ENCODE measurements at places on chromosomes 12 and 14. TPM values are rescaled to one million over a fixed set of nuclear protein-coding genes. Genes with fewer than 3 reads are reported as not detected.

Gene SMARCC2
- 118 TPM for total RNA-seq

Gene PZP
- not detected for total RNA-seq

Gene DNAI7
- total RNA-seq = not detected

Gene ENDOU
- total RNA-seq = not detected

Gene GABARAPL1
- 26.6 TPM for total RNA-seq

Gene CFAP54
- 0.88 TPM for total RNA-seq

Gene PLEKHG7
- not detected for total RNA-seq

Gene P2RX2
- total RNA-seq = not detected

Gene CABP1
- 0.13 TPM for total RNA-seq

Gene ESRRB
- total RNA-seq = not detected

Gene CCDC196
- total RNA-seq = not detected

Gene SLC5A8
- total RNA-seq = not detected

Gene ORAI1
- 61.9 TPM for total RNA-seq

Gene ADAM20
- 0.31 TPM for total RNA-seq

Gene TC2N
- total RNA-seq = 45.2 TPM

Gene ASB2
- total RNA-seq = 93.5 TPM

Gene GDF3
- total RNA-seq = not detected

Gene HOXC9
- total RNA-seq = not detected

Gene TSHR
- not detected for total RNA-seq

Gene RAD51B
- total RNA-seq = 22.9 TPM

Gene KRT4
- not detected for total RNA-seq

Gene CEP128
- 15.4 TPM for total RNA-seq

Gene MYF6
- total RNA-seq = not detected

Gene MUCL1
- total RNA-seq = not detected

Gene SYNDIG1L
- not detected for total RNA-seq

Gene RIMKLB
- 6.1 TPM for total RNA-seq

Gene GLIPR1L1
- not detected for total RNA-seq

Gene BIN2
- total RNA-seq = 57.3 TPM

Gene DLK1
- total RNA-seq = not detected

Gene INSM2
- 0.07 TPM for total RNA-seq

Gene CLMN
- 0.29 TPM for total RNA-seq

Gene FAM181A
- total RNA-seq = not detected

Gene RDH16
- total RNA-seq = 0.31 TPM

Gene GLTP
- 42.7 TPM for total RNA-seq

Gene LPAR5
- total RNA-seq = 11.4 TPM

Gene TAS2R8
- total RNA-seq = not detected

Gene RILPL1
- total RNA-seq = 4.6 TPM

Gene CLEC7A
- total RNA-seq = 0.68 TPM

Gene NINJ2
- 3.3 TPM for total RNA-seq
